ENCODE measurements at places on chromosomes 3 and 15. TPM values are rescaled to one million over a fixed set of nuclear protein-coding genes. Genes with fewer than 3 reads are reported as not detected.

The GMPS gene
- 51.3 TPM for total RNA-seq

DNA sequence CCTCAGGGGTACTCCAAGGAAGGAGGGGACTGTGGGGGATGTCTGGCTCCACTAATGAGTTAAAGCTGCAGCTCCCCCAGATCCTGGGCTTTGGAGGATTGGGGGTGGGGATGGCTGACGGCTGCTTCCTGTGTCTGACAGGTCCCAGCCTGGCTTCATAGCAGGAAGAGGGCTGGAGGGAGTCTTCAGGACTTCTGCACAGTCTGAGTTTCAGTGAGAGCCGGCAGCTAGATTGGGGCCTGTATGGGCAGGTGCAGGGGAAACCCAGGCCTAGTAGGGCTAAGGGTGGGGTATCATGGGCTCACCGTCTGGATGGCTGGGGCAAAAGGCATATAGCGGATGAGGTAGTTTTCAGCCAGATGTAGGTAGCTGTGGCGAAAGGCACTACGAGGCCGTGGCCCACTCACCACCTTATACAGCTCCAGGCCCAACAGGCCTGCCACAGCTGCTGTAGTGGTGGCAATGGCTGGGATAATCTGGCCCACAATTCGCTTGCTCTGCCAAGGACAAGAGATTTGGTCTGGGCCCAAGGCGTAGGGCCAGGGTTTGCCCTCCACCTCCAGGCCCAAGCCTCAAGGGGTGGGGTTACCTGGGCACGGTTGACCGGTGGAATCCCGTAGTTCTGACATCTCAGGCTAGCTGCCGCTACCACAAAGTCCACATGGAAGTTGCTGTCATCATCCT lies 4.5 kb downstream of the INKA1 start:
- no peak for DNase-seq

DNA sequence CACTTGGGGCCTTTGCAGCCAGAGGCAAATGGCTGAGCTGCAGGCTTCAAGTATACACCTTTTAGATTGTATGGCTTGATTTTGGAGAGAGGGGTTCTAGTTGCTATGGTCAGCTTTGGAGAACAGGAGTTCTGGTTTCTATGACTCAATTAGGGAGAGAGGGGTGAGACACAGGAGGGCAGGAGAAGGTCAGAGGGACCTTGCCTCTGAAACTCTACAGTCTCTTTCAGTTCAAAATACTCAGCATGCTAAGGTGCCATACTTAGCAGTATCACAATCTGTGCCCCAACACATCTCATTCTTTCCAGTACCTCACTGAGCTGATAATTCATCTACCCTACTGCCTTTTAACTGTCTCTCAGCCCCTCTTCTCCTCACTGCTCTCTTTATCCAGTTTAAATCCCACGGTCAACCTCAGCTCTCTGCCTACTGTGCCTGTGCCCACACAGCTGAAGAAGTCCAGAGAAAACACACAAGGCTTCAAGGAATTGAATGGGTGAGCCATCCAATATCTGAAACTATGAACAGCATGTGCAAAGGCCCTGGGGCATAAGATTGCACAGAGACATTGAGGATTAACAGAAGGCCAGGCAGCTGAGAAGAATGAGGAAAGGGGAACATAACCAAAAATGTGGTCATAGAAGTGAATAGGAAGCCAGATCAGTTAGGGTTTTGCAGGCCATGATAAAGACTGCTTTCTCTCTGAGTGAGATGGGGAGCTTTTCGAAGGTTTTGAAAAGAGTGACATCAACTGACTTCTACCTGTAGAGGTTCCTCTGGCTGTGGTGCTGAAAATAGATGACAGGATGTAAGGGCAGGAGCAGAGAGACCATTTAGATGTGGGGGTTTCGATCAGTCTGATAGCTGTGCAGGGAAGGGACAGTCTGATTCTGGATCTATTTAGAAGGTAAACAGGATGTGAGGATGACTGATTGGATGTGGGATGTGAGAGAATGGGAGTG lies 54.5 kb upstream of the C3orf80 start:
- no peak for DNase-seq

DNA sequence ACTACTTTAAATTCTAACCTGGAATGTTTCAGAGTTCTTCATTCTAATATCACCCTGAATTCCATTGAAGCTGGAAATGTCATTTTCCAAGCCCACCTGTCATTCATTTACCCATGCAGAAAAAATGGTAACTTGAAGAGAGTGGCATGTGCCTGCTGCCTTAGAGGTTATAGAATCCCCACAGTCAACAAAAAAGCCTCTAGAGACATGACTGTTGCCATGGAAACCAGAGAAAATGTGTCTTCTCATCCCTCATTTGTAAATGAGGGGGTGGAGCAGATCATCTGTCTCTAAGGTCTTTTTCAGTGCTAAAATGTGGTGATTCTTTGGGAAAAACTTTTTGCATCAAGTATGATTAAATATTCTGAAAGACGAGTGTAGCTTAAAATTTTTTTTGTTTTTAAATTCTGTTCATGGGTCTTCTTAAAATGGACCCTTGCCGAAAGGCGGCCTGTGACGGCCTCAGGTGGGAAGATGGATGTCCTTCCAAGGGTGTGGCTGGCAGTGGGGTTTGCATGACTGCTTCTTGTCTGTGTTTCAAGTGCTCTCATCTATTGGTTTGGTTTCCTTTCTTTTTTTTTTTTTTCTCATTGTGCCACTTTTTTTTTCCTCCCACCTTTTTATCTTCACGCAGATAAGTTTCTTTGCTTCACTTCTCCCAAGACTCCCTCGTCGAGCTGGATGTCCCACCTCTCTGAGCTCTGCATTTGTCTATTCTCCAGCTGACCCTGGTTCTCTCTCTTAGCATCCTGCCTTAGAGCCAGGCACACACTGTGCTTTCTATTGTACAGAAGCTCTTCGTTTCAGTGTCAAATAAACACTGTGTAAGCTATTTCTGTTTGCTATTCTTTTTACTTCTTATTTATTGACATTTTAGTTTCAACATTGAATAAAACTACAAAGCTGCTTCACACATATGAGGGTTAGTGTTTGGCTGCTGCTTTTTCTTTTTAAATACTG lies 23.0 kb downstream of the TPM1 start:
- no peak for DNase-seq

Measured in MG63 (cell line).